Putamen (tissue), 1 donor: ENCODE measurements at places on chromosomes 1 and 21.

GRCh38 chr1:173411835-173412742 lies 65.0 kb upstream of the PRDX6 start:
- DNase-seq = no peak

DNA sequence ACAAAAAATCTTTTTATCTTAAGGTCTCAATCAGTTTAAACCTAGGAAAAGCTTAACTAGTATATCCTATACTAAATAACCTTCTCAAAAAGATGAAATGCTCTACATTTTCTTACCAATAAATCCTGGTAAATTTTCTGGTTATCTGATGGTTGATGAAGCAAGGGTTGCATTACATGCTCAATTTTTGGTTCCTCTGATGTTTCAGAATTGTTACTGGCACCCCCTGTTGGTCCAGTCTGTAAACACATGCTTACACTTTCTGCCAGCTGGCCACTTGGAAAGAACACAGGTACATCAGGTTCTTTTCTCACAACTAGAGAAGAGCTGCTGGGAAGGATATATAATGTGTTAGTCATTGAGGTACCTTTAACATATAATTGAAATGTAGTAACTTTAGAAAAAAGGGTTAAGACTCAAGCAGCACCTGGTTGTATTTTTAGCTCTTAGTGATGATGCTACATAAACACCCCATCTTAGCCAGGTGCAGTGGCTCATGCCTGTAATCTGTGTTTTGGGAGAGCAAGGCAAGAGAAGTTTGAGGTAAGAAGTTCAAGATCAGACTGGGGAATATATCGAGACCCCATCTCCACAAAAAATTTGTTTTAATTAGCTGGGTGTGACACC lies 30.9 kb upstream of the TAL1 start:
- DNase-seq = no peak

DNA sequence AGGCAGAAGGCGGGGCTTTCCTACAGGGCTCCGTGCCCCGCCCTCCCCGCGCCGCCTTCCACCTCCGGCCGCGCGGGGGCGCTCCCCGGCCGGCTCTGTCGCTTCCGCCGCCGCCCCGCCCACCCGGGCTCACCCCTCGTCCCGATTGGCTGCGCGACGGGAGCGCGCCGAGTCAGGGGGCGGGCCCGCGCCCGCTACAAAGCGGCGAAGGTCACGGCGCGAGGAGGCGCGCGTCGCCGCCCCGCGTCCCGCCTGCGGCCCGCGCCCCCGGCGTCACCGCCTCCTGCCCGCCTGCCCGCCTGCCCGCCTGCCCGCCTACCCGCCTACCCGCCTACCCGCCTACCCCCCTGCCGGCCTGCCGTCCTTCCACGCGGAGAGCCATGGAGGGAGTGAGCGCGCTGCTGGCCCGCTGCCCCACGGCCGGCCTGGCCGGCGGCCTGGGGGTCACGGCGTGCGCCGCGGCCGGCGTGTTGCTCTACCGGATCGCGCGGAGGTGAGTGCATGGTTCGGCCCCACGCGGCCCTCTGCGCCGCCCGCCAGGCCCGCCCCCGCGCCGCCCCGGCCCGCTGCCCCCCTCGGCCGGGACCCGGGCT lies at the start of gene TMEM201:
Gene TMEM201 (plus strand): TSS at position 361 of the 593 bp plus-strand sequence. CDS start 20 bp downstream, at position 381.
- peak; percentile 93 for DNase-seq

- DNase-seq = no peak
Observed at GRCh38 chr1:202037706-202038296, 27.4 kb downstream of the ELF3 start.

DNA sequence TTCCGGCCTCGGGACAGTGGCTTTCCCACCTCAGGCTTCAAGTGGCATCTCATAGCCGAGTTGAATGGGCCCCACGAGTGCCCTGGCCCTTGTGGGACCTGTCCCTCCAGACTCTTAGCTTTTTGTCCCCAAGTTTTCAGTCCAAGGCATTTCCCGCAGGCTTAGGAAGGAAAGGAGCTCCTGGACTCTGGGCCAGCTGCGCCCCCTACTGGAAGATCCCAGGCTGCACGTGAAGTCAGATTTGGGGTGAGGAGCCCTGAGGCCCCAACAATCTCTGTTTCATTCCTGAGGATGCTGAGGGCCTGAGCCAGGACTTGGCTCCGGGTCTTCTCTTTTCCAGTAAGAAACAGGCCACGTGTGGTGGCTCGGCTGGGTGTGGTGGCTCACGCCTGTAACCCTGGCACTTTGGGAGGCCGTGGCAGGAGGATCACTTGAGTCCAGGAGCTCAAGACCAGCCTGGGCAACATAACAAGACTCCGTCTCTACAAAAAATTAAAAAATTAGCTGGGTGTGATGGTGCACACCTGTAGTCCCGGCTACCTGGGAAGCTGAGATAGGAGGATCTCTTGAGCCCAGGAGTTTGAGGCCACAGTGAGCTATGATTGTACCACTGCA lies 67.4 kb downstream of the ARHGEF10L start:
- DNase-seq = peak; percentile 50

GRCh38 chr1:119962296-119962968 lies 66.1 kb upstream of the ADAM30 start:
- peak; percentile 32 for DNase-seq

GRCh38 chr1:30043256-30043655 lies 680.1 kb downstream of the MATN1 start:
- no peak for DNase-seq

- peak; percentile 82 for DNase-seq
Observed at GRCh38 chr1:54950369-54951163, 29.9 kb upstream of the TMEM61 start.

DNA sequence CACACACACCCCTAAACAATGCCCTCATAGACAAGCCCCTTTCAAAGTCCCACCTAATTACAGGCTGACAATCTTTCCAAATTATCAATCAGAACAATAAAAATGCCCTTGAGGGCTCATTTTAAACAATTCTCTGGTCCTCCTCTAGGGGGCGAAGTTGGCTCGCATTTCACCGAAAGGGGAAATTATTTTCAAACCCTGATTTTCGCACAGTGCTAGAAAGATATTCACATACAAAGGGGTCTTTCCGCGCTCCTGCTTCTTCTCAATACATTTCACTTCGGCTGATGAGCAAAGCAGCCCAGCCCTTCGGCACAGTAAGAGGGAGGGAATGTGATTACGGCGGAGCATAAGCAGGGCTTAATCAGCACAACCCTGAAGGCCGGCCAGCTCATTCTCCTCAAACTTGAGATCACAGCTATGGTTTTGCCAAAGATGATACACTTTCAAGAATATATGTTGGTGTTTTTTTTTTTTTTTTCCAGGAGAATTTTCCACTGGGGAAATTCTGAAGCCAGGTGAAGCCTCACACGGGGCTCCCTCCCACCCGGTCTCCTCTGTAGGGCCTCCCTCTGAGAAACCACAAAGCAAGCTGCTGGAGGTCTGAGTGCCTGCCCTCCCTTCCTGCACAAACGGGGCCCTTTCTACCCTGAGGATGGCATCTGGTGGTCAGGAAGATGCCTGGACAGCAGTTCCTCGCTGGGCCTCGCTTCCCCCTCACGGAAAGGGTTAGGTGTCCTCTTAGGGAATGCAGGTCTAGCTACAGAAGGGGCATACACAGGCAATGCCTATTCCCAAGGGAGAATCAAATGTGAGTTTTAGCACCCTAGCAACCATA lies 66.9 kb downstream of the GNG12 start:
- peak; percentile 8 for DNase-seq

- DNase-seq = no peak
Observed at GRCh38 chr21:34105947-34106541, 32.7 kb downstream of the MRPS6 start.

- DNase-seq = peak; percentile 34
Observed at GRCh38 chr1:65812065-65812464, 19.4 kb downstream of the PDE4B start.

DNA sequence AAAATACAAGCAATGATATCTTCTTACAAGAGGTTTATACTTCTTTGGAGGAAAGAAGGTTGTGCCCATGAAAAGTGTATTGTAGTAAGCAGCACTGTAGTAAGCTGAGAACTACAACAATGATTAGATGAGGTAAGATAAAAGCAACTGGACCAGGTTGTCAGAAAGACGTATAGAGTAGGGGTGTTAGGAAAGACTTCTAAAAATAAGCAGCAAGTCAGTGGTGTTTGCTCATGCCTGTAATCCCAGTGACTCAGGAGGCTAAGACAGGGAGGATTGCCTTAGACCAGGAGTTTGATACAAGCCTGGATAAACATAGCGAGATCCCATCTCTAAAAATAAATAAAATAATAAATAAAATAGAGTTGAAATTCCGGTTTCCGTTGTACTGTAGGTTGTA lies 4.3 kb upstream of the OR10X1 start:
- DNase-seq = no peak
